Aorta (tissue), 5 donors: ENCODE measurements at places on chromosomes 7 and 10.

- DNase-seq: no peak
Measured at GRCh38 chr7:30654296-30655090, 27.8 kb downstream of the CRHR2 start.

DNA sequence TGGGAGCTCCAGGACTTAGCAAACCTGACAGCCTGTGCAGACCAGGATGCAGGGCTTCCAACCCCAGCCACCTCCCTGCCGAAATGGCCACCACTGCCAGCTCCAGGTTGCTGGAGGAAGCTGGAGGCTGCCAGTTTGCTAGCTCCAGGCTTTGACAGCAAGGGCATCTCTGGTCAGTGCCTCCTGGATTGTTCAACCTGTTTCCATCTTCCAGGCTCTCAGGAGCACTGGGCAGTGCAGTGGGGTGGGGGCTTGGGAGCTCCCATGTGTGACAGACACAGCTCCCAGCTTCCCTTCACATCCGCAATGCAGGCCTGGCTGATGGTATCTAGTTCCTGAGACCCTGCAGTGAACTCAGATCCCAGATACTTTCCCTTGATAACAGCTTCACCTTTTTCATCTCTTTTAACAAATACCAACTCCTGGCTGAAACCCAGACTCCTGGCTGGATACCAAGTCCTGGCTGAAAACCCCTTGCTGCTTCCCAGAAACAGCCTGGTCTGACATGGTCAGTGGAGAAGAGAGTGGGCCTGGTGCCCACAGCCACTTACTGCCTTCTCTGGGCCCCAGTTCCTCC lies 20.8 kb upstream of the RET start:
- DNase-seq: peak; percentile 21

GRCh38 chr10:95246582-95247051 lies 44.2 kb downstream of the PDLIM1 start:
- peak; percentile 82 for DNase-seq

DNA sequence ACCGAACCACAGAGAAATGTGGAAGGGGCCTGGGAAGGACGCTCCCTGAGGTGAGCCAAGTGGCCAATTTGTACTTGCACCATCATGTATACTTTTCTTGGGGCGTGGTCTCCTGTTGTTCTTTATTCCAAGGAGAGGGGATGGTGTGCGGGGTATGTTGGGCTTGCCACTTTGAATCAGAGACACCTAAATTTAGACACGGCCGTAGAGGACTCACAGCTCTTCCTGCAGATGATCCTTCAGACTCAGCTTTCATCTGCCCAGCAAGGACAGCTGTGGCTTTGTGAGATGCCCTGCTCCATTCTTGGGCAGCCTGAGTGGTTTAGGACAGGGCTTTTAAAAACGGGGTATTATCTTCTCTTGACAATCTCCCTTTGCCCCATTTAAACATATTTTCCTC lies 473.2 kb downstream of the REEP3 start:
- DNase-seq: no peak

DNA sequence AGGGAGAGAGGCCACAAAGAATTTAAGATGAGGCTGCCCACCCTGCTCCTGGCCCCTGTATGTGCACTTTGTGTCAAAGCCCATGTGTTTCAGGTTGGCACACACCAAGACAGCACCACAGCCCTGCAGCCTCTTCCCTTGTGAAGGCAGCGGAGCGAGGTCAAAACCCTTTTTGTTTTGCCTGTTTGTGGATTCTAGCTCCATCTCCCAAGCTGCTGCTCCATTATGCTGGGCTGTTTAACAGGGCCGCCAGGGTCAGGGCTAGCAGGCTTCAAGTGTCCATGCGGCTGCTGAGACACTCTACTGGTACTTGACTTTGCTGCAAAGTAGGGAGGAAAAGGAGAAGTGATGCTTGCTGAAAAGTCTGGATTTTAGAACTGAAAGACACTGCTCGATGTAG lies 142.3 kb upstream of the EFCAB10 start:
- no peak for DNase-seq

GRCh38 chr7:155453296-155454182 lies 4.4 kb upstream of the EN2 start:
- peak; percentile 66 for DNase-seq

- DNase-seq: no peak
Measured at GRCh38 chr7:14858410-14858809, 44.1 kb downstream of the DGKB start.

- DNase-seq: peak; percentile 50
Measured at GRCh38 chr7:149823631-149824199, 14.5 kb upstream of the ZNF862 start.

- no peak for DNase-seq
Measured at GRCh38 chr7:69907720-69908119, 309.4 kb downstream of the AUTS2 start.

DNA sequence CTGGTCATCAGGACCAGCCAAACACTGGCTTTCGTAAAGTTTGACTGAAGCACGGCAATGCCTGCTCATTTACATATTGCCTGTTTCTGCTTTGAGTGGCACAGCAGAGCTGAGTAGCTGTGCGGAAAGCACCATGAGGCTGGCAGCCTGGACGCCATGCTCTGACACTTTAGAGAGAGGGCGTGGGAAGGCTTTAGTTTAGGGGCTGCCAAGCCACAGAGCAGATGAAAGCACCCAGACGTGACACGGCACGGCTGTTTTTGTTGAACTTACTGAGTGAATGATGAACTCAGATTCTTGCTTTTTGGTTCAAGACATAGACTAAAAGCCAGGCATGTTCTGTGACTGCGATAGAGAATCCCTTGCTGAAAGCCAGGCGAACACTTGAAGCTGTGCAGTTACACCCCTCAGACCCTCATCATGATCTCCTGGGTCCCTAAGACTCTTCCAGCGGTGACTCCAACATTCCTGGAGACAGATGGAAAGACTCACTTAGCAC lies 182.1 kb downstream of the ZMYND11 start:
- no peak for DNase-seq

- no peak for DNase-seq
Measured at GRCh38 chr10:61805091-61805490, 96.4 kb upstream of the ARID5B start.

- DNase-seq: no peak
Measured at GRCh38 chr7:135490783-135491182, 19.1 kb downstream of the CNOT4 start.

- no peak for DNase-seq
Measured at GRCh38 chr10:131277969-131278368, 33.6 kb downstream of the TCERG1L start.

DNA sequence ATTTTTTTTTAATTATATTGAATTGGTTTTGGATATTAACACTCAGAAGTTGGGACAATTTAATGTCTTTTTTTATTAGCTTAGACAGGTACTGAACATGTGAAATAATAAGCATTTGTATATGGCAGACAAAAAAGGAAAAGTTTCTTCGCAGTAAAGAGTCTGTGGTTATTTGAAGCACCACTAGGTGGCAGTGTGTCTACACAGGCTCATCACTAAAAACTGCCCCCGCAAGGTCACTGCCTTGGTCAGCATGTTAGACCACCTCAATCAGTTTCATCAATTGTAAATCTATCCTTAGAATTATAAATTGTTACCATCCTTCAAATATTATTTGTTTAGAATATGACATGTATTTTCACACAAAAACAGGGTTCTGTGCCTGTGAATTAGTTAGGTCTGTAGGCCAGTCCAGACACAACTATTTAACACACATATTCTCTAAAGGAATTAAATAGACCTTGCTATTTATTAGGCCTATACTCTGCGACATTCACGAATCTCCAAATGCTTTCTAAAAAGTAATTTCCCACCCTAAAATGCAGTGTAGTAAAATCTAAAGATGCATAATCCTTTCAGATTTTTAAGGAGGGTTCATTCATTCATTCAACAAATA lies 17.0 kb downstream of the PNLIPRP3 start:
- no peak for DNase-seq

DNA sequence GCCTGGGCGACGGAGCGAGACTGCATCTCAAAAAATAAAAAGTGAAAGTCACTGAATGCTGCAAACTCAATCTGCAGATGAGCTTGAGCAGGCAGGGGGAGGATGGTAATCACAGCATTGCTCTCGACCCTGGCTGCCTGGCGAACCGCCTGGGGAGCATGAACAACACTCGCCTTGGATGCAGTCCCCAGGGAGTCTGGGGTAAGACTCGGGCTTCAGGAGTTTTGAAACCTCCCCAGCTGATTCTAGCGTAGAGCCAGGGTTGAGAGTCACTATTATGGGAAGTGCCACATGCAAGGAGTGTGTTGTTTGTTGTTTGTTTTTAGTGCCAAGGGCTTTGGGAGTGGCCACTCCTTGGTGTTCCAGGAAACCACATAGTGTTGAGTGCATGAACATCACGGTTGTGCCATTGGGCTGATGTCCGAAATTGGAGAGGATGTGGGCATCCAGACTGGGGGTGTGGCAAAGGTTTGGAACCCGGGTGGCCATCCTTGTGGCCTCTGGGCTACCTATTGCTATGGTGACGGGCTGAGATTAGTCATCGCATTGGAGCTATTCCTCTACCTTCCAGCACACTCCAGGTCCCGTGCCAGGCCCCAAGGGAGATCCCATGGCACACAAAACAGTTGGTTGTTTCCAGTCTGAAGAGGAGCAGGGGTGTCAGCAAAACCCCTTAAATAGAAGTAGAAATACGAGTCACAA lies 92.6 kb downstream of the RGS10 start:
- peak; percentile 93 for DNase-seq

DNA sequence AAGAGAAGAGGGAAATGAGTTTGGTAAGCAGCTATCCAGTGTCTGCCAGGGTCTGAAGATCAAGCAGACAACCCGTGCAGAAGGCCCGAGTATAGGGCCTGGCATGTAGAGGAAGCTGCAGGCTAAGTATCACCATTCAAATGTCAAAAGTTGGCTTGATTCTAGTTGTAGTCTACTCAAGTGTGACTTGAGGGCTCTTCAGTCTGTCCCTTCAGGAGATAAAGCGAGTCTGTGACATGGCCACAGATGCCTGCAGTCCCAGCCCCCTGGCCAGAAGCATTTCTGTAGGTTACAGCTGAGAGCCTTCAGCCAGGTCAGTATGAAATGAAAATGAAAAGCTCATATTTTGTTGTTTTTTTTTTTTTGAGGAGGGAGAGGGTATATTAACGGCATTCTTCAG lies 97.8 kb upstream of the EEPD1 start:
- no peak for DNase-seq

- no peak for DNase-seq
Measured at GRCh38 chr7:141128506-141128905, 54.6 kb downstream of the TMEM178B start.

DNA sequence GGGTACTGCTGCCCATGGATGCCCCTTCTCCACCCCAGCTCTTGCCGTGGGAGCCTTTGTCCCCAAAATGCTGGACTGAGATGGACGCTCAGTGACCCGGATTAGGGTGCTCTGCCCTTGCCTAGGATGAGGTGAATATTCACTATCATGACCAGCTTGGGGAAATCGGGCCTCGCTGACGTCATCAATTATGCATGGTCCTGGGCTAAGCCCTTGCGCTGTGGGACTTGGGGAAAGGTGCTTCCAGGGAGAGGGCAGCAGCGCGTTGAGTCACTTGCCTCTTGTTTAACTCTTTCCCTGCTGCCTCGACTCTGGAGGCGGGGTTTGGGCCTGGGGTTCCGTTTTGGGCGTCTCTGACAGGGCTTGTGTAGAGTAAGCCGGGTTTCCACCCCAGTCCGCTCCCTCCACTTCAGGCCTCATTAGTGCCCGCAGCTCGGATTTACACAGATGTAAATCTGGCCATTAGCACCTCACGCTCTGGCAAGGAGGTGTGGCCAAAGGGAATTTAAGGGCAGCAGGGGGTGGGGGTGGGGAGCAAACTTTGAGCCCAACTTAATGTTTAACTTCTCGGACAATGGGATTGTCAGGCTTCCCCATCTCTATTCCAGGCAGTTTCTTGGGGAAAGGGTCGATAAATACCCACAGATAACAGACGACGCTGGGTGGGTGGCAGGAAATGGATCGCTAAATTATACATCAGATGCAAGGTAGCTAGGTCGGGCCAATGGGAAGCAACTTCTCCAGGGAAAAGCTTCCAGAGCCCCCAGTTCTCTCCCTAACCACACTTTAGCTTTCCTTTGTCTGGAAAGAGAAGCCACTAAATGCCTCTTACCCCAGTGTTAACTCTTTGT lies 51.3 kb upstream of the TCF7L2 start:
- DNase-seq: peak; percentile 78

- DNase-seq: no peak
Measured at GRCh38 chr10:87734987-87735827, 75.5 kb downstream of the PAPSS2 start.

GRCh38 chr7:45646996-45647825 lies 73.0 kb downstream of the ADCY1 start:
- no peak for DNase-seq

- DNase-seq: no peak
Measured at GRCh38 chr7:104497379-104497967, 169.1 kb downstream of the LHFPL3 start.

DNA sequence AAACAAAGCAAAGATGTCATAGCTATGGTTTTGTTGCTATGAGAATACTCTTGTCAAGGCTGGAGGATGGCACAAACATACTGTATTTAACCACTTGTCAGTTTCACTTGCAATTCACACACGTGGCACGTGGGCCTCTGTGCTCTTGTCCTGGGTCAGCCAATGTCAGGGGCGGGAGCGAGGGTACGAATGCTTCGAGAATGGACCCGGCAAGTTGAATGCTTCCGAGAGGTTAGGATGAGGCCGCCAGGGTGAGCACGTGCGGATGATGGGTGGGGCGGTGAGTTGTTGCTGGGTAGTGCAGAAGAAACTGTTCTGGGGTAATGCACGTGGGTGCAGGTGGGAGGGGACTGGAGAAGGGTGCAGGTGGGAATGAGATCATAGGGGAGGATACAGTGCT lies 10.4 kb upstream of the OCM2 start:
- no peak for DNase-seq

GRCh38 chr10:101466016-101466912 lies 112.3 kb downstream of the BTRC start:
- no peak for DNase-seq

GRCh38 chr7:32062150-32062549 lies 8.1 kb downstream of the PDE1C start:
- DNase-seq: peak; percentile 79

- no peak for DNase-seq
Measured at GRCh38 chr10:97178074-97178473, 7.7 kb downstream of the SLIT1 start.

- DNase-seq: no peak
Measured at GRCh38 chr7:125059861-125060456, 130.3 kb upstream of the POT1 start.

DNA sequence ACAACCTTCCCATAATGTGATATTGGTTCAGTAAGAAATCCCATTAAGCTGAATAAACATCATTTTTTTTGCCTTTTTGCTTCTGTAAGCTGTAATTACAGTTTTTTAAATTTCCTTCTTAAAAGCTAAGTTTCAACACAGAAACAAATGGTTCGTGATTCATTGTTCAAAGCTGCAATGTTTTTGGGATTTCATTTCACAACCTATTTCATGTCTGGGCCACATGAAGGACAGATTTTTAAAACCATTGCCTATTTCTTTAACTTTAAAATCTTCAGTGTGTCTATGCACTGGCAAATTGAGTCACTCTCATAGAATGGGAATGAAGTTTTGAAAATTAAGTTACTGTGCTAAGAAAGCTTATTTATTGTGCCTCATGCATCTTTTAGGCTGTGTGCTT lies 66.9 kb downstream of the TFPI2 start:
- DNase-seq: no peak

- DNase-seq: no peak
Measured at GRCh38 chr10:130727766-130728490, 583.6 kb downstream of the TCERG1L start.
